ENCODE measurements at places on chromosomes 1 and 21.

DNA sequence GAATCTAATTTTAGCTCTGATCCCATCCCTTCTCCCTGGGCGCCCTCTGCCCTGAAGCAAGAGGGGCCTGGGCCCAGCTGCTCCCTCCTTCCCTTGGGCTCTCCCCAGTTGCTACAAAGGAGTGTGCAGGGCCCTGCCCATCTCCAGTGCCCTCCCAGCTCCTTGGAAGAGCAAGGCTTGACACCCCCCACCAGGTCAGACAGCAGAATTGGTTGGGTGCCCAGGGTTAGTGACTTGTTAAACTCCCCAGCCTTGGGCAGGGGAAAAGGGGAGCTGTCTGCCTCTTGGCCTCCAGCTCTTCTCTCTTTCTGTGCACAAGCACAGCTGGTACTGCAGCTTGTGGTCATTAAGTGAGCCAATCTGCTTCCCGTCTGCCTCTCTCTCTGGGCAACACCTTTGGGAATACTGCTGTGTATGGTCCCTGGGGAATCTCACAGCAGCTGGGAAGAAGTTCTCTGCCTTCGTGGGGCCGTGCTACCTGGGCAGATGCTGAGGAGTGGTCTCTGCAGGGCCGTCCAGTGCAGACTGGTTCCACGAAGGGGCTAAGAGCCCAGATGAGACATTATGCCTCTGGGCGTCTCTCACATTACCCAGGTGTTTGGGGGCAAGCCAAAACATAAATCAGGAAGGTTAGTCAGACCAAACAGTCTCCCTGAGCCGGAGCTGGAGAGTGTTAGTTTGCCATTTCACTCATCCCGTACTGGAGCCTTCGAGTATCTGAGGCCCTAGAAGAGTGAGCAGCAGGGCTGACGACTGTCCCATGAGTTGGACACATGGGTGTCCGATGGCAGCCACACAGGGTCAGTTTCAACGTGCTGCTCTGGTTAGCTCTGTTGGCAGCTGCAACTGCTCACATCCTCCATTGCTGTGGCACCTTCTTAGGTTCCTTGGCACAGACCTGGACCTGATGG is 37.3 kb downstream of the TMEM53 start:
- no peak for DNase-seq

- DNase-seq: no peak
Observed at GRCh38 chr1:245325922-245326795, 171.4 kb downstream of the KIF26B start.

GRCh38 chr1:177928194-177928593 is 41.7 kb downstream of the SEC16B start:
- peak; percentile 47 for DNase-seq

- DNase-seq: no peak
Observed at GRCh38 chr1:106980121-106980520, 76.4 kb upstream of the PRMT6 start.

DNA sequence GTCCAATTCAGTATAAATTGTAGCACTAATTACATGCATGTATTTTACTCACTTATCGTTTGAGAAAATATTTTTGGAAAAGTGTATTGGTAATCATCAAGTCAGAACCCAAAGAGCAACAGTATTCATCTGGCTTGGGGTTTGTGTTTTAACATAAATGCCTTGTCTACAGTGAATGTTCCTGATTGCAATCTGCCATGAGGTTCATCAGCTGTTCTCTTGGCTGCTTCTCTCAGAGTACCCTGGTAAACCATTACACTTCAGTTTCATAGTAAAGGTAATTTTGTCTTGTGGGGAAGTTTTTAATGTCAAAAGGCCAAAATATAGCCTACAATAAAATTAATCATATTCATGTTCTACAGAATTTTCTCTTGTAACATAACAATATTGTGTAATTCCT is 150.3 kb downstream of the IFI44 start:
- DNase-seq: no peak

DNA sequence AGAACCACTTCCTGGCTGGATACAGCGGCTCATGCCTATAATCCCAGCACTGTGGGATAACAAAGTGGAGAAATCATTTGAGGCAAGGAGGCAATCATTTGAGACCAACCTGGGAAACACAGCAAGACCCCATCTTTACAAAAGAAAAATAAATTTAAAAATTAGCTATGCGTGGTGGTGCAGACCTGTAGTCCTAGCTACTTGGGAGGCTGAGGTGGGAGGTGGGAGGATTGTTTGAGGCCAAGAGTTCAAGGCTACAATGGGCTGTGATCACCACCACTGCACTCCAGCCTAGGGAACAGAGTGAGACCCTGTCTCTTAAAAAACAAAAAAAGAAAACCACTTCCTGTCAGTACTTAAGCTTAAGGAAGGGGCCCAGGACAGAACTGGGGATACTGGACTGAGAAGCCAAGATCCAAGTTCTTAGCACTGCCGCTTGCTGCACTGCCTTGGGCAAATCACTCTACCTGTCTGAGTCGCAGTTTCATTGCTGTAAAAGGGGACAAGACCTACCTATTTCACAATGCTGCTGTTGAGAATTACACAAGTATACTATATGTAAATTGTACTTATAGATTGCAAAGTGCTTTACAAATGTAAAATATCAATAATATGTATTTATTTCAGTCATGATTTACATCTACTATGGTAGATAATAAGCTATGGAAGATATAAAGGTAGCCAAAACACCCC is 154.9 kb downstream of the RERE start:
- DNase-seq: no peak

DNA sequence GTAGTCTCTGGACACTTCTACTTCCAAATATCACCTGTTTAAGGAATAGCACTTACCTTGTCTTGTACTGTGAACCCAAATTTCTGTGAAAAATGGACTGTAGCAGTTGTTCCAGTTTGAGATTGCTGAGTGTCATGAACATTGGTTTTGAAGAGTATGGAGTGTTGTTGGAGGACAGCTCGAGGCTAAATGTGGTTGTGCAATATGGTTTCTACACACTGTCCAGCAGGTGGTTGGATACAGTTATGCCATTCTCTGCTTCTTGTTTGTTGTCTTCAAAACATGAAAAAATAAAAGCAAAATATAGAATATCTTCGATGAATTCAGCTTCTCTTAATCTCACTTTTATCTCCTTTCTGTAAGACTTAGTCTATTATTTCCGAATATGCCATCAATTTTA is 67.1 kb downstream of the DDR2 start:
- DNase-seq: peak; percentile 42

DNA sequence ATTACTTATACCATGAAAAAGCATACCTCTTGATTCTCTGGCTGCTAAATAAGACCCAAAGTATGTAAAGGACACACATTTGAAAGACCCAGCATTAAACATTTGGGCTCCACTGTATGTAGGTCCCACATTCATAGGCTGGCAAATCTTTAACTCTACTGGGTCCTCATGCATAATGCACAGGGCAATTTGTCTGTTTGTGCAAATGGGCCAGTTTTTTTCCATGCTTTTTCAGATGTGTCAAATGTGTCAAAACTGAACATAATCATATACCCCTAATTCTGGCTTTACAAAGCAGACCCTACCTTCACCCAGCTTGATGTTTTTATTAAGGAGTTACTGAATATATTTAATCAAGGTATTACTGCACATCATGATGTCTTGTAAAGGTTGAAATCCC is 63.7 kb downstream of the RERE start:
- DNase-seq: no peak

- no peak for DNase-seq
Observed at GRCh38 chr21:43801006-43801783, 11.8 kb downstream of the RRP1 start.

GRCh38 chr1:227330279-227331076 is 12.2 kb upstream of the CDC42BPA start:
- peak; percentile 73 for DNase-seq

- DNase-seq: no peak
Observed at GRCh38 chr1:228903434-228904071, 168.3 kb downstream of the RHOU start.

DNA sequence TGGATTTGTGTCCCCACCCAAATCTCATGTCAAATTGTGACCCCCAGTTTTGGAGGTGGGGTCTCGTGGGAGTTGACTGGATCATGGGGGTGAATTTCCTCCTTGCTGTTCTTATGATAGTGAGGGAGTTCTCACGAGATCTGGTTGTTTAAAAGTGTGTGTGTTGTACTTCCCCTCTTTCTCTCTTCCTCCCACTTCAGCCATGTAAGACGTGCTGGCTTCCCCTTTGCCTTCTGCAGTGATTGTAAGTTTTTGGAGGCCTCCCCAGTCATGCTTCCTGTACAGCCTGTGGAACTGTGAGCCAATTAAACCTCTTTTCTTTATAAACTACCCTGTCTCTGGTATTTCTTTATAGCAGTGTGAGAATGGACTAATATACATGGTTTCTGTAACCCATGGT is 64.6 kb downstream of the RHOU start:
- DNase-seq: no peak

DNA sequence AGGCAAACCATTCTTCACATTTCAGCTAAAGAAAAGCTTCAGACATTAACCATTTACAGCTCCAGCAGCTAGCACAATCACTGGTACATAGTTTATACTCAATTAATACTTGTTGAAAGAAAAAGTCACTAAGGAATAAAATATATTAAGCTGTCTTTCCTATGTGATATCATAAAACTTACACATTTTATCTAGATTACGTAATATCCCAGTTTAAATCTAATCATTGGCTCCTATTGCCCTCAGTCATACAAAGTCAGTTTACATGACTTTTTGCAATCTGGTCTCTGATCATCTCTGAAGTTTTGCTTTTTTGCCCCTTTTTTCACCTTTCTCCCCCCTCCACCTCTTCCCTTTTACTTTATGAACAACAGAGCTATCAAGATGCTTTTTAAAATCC is 8.5 kb upstream of the PRRC2C start:
- no peak for DNase-seq

DNA sequence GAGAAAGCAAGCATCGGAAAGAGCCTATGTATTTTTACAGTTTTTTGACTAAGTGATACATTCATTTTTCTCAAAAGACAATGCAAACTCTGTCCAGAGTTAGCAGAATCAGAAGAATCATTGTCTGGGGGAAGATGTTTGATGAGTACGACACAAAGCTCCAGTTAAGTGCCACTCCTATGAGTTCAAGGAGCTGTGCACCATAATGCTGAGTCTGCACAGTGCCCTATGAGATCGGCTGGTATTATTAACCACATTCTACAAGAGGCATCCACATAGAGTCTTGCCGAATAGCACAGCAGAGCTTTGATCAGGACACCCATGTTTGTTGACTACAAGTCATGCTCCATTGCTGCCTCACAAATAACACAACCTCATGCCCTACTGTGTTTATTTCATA is 54.9 kb upstream of the RAP1GAP start:
- no peak for DNase-seq

DNA sequence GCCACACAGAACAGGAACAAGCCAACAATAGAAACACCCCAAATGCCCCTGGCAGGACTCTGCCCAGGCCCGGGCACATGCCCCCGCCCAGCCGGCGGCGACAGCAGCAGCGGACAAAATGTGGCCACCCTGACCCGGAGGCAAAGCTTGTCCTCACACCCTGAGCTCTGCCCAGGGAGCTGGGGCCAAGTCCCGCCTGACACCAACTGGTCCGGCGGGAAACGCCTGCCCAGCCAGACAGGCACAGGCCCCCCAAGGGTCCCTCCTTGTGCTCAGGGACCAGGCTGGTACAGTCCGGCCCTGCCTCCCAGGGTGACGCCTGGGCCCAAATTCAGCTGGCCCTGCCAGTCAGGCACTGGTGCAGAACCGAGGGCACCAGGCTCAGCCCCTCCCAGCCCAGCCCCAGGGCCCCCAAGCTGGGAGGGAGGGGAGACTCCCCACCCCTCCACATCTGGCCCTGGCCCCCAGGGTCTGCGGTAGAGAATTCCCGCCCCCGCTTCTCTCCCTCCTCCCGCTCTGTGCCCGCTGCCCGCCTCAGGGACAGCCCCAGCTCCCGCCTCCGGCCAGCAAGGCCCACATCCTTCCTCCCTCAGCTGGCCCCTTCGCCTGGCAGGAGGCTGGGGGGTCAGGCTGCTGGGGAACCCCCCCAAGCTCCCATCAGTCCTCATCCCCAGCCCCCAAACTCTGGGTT is 2.0 kb downstream of the AHDC1 start:
- no peak for DNase-seq

DNA sequence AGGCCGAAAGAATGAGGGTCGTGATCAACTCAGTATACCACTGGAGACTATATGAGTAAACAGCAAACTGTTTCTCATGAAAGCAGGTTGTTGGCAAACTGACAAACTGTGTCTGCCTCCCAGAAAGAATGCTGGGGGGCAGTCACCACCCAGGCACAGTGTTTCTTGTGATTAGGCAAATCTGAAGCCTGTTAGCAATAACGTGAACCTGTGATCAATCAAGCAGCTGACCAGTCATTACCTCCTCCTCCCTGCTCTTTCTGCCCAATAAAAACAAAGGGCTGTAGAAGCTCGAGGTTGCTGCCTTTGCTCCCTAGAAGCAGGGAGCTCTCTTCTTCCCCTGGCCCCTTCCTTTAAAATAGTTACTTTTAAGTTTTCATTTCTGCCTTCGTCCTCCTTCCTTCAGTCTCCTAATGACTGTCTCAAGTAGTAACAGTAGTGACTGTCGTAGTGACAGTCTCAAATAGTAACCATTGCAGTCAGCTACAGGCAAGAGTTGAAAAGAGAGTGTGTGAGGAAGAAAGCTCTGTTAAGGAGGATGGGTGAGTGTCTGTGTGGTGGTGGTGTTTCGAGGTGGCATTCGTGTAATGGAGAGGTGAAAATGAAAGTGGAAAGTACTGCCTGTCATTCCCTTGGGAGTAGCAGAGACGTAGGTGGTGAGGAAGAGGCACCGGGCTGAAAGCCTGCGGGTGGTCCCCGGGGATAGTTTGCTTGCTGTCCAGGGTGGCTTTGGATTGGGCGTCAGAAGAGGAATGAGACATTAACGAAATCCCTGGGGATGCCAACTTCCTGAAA is 14.5 kb downstream of the HHAT start:
- no peak for DNase-seq

DNA sequence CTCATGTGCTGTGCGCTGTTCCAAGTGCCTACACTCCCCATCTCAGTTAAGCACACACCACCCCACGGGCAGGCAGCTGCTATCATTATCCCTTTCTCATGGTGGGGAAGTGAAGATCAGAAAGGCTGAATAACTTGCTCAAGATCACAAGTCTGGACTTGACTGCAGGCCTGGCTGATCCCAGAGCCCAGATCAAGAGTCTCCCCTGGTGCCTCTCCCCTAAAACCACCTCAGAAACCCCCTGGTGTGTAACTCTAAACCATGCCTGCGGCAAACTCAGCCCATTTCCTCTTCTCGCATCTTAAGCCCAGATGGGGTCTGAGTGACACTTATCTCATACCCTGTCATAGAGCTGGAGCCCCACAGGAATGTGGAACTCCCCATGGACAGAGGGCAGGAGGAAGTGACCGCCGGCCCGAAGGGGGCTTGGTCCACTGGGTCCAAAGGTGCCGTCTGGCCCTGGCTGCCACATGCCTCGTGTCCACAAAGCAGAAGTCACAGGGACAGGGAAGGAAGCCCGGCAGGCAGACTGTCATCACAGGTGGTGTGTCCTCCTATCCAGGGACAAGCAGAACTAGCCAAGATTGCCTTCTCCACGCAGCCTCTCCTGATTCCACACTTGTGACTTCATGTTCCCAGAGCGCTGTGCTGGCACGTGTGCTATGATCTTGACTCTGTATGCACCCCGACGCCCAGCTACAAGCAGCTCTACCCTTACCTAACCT is 92.1 kb downstream of the SYF2 start:
- DNase-seq: no peak
